ENCODE measurements at places on chromosomes 4 and X.
A peak's percentile ranks its signal among the peaks of the same experiment; 100 is the strongest.

GRCh38 chr4:173411106-173411693, 12.3 kb upstream of the SCRG1 start:
- DNase-seq, result no peak

- no peak for DNase-seq
Measured at GRCh38 chrX:20454117-20454516, 187.4 kb upstream of the RPS6KA3 start.

DNA sequence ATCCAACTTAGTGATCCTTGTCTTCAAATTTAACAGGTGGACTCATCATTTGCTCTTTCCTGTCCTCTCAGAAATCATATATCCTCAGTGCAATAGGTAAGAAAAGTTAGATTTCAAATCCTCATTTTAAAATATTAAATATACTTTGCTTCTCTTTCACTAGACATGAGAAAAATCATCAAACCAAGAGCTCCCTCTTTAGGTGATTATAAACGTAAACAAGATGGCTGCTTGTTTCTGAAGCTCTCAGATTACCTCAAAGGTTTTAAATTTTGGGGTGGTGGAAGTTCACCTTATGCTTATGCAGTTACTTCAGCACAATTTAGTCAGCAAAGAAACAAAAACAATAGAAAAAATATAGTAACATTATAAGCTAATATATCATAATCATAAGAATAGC, 27.3 kb downstream of the CSN3 start:
- no peak for DNase-seq

DNA sequence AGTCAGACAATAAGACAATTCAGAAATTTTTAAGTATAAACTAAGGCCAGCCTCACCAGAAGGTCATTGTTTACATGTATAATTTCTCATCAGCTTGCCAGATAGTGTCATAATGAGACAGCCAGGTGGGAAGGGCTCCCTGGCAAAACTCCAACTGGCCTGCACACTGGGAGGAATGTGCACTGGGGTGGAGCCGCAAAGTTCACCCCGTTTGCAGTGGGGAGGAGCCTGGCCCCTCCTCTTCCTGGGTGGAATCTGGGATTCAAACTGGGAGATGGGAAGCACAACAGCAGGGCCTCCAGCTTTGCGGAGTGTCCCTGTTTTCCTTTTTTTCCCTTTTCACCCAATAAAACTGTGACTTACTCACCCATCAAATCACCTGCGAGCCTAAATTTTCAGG, 329.9 kb downstream of the SMARCA1 start:
- DNase-seq, result peak; percentile 14

- DNase-seq, result no peak
Measured at GRCh38 chrX:15973299-15973698, 118.7 kb upstream of the AP1S2 start.

DNA sequence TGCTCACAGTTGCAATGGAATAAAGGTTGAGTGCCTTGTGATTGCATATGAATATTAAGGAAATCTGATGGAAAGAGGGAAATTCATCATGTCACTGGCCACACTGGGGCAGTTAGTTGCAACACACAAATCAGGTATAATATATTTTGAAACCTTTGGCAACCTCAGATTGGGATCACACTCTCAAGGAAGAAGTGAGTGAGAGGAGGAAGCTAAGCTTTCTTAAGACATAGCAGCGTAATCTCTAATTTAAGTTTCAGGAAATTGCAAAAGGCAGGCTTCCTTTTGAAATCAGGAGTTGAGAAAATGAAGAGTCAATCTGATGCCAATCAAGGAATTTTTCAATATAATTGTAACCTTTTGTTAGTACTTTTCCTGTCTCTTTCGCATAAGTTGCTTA, 12.3 kb upstream of the CLTRN start:
- DNase-seq, result no peak

DNA sequence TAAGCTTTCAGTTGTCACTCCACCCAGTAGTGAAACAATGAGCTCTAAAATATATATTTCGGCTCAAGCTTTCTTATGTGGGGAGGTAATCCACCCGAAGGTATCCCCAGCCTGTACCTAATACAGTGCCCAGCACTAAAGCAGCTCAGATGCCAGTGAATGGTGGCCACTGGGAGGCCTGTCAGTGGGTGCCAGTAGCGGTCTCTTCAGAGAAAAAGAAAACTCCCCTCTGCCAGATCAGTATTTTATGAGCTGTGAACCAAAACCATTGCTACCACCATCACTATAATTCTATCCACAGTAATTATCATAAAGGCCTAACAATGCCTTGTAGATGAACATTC, 835 bp upstream of the NFKB1 start:
- no peak for DNase-seq

GRCh38 chr4:41512136-41512535, 25.8 kb upstream of the LIMCH1 start:
- no peak for DNase-seq

- no peak for DNase-seq
Measured at GRCh38 chrX:96004386-96004785, 680.3 kb upstream of the DIAPH2 start.

DNA sequence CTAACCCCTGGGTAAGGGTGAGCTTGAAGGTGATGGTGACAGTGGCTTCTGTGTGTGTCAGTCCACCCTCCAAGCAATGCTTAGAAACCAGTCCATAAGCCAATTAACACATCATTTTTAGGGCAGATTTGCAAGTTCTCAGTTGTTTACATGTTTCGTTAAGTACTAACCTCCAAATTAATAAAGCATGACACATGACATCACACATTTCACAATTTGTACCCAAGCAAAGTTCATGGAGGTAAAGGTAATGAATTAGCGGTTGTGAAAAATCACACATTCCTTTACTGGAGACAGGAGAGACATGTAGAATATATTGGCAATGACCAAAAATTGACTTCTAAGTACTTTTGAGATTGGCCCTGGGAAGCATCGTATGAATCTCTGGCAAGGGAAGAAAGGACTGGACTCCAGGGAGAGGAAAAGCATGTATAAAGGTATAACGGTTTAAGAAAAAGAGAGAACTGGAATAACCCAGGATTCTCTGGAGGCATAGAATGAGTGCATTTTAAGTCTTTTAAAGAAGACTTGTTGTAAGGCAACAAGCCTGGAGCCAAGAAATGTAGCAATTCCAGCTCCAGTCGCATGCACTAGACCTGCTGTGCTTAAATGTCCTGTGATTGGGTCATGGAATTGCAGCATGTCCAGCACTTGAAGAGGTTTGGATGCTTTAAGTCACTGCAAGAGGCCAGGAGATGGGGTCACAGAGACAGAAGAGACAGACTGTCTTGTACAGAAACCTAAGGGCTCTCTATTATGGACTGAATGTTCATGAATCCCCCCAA, 34.1 kb downstream of the TRIM2 start:
- DNase-seq, result no peak

GRCh38 chrX:105645667-105646357, 176.5 kb upstream of the NRK start:
- peak; percentile 16 for DNase-seq

GRCh38 chrX:39477762-39478120, 620.0 kb downstream of the BCOR start:
- peak; percentile 78 for DNase-seq

GRCh38 chr4:5128569-5128968, 77.3 kb downstream of the STK32B start:
- no peak for DNase-seq

DNA sequence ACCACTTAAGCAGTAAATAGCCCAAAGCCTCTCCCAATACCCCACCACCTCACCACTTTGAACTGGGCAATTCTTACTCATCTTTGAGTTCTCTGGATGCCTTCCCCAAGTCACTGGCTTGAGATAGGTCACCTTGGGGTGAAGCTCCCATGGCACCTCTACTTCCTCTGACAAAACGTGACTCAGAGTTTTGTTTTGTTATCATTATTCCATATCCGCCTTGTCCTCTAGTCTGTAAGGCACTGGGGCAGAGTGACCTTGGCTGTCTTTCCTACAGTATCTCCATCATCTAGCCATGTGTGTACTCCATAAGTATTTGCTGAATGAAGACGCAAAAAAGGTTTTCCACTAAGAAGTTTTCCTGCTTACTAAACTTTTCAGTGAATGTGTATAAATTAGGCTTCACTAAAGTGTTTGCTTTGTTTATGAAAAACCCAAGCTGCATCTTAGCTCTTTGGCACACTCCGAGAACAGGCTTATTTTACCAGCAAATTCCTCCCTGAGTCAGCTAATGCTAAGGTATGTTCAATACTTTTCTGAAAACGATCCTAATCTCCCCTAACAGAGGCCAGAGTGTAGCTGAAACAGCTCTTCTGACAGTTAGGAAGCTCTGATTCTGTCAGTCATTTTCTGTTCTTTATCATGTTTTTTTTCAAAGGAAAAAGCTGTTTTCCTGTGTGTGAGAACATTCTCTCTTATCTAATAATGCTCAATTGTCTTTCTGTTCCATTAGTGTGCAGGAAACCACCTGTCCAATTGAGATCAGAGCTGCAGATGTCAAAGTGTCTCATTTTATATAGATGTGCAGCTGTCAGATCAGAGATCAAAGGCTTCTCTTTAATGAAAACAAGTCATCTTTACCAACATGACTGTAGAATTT, 30.2 kb upstream of the TSPAN5 start:
- DNase-seq, result no peak

DNA sequence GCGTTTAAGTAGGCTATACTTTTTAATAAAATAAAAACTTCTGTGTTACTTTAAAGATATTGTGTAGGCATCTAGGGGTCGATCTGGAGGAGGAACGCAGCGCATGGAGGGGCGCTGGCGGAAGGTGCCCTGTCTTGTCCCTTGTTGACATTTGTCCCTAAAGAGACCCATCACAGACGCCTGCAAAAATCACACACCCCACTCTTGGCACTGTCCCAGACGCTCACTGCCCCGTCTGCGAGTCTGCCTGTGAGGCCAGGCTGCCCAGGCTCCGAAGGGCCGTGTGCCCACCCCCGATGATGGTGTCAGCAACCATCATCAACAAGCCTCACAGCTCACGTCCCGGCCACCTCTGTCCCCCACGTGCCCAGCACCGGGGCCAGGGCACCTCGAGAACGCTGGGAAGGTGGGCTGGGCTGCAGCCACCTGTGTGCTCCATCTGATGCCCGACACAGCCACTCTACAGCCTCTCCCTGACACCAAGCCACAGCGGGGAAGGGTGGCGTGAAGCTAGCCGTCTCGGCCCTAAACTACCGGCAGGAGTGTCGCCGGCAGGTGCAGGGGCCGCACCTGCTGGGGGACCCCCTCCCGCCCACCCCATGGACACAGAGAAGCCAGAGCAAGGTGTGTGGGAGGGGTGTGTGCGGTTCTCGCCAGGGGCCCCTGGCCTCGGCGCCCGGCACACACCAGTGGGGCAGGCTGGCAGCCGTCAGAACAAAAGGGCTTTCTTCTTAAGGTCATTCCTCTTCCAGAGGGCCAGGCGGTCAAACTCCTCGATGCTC, 26.8 kb upstream of the AFAP1 start:
- DNase-seq, result no peak

GRCh38 chr4:108527723-108528122, 92.7 kb upstream of the RPL34 start:
- no peak for DNase-seq

DNA sequence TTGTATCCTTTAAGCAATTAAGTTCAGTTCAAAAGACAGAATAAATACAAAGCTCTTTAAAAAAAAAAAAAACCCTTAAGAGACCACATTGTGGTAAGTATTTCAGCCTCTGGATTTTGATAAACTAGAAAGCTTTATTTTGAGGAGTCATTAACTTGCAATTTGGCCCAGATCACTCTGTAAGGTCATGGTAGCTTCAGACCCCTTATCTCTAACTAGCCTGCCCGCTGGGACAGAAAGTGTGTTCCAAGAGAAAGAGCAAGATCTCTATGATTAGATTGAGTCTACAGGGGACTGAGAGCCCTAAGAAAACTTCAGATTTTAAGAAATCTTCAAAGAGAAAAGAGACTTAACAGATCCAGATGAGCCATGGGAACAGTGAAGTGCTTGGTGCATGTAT, 45.6 kb downstream of the GALNT7 start:
- DNase-seq, result no peak

DNA sequence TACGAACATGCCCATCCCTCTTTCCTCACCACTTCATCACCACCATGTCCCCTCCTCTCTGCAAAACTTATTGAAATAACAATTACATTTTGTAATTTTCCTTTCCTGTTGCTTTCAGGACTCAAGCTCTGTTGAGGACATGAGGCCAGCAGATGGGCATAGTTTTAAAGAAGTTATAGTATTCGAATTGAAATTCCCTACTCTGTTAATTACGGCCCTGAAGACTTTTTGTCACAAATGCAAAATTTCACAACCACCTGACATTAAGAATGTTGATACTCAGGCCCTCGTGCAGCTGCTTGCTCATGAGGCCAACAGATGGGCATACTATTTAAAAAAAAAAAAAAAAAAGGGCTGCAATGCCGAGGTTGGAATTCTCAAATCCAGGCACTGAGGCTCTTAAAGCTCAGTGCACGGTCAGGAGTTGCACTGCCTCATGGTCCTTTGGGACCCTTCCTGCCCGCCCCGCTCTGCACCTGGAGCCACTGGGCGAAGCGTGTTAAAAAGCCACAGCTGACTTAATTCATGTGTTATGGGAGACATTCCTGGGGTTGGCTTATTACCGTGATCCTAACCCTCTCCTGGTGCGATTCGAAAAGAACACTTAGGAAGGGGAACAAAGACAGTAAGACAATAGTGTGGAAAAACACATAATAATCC, 34.2 kb upstream of the FAT1 start:
- DNase-seq, result peak; percentile 53

- DNase-seq, result no peak
Measured at GRCh38 chr4:88725986-88726385, 28.4 kb upstream of the NAP1L5 start.

GRCh38 chrX:37608156-37608555, 36.7 kb downstream of the LANCL3 start:
- DNase-seq, result no peak

DNA sequence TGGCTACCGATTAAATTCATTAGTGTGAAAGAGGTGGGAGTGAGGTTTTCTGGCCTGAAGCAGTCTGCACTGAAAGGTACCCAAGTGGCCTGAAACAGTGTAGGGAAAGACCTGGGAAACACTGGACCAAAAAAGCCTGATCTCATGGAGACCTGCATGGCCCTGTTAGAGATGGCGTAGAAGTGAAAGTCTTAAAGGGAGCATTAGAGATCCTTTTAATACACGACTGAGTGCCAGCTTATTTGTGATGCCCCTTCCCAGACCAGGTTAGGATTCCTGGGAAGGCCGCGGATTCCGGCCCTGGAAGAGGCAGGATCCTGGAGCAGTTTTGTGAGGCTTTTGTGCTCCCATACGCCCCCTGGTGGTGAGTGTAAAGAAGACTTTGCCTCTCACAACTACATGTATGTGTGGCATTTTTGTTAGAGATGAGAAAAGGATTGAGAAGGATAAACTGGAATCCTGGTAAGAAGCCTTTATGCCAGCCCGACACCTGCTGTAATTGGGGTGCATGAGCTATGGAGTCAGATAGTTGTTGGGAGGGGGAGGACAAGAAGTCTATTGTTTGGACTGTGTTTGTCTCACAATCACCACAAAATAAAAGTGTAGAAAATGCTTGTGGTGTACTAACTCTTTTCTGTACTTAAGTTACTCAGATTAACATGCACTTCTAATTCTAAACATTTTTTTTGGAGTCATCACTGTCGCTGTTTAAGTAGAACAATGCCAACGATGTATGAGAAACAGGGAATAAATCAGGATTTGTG, 54.0 kb downstream of the JADE1 start:
- peak; percentile 85 for DNase-seq

GRCh38 chr4:81465406-81466340, 6.0 kb downstream of the RASGEF1B start:
- no peak for DNase-seq

Data from right hindlimb (tissue), 1 donor.